Immature natural killer cell (primary cell): ENCODE measurements at places on chromosomes 7 and 10. TPM values are rescaled to one million over a fixed set of nuclear protein-coding genes. Genes with fewer than 3 reads are reported as not detected.

- H3K36me3 ChIP-seq: no peaks in the 10 kb centered on the region
- no peaks in the 10 kb centered on the region for H3K4me1 ChIP-seq
- H3K4me3 ChIP-seq: no peak overlapping the region
Observed at GRCh38 chr10:116096526-116096925, 176.5 kb downstream of the GFRA1 start.

GRCh38 chr7:150340024-150340749 is 1.2 kb downstream of the RARRES2 start:
- no peaks in the 10 kb centered on the region for H3K4me1 ChIP-seq
- DNase-seq: no peak
- no peak overlapping the region for H3K27ac ChIP-seq

Gene GATAD1
- polyA plus RNA-seq: 12.2 TPM

Gene GDF10
- not detected for polyA plus RNA-seq

Gene PCGF6
- 9.1 TPM for polyA plus RNA-seq

Gene NUTM2E
- not detected for polyA plus RNA-seq
